Stimulated activated CD4-positive, alpha-beta T cell treated with anti-CD3 and anti-CD28 coated beads, Interleukin-15, amount 100 ng/mL, for 1 hour (primary cell): ENCODE measurements at places on chromosomes 2 and 18.

- no peak for DNase-seq
Observed at GRCh38 chr2:20452551-20452950, 5.7 kb downstream of the RHOB start.

- DNase-seq, result no peak
Observed at GRCh38 chr2:138622613-138623012, 121.0 kb downstream of the SPOPL start.

DNA sequence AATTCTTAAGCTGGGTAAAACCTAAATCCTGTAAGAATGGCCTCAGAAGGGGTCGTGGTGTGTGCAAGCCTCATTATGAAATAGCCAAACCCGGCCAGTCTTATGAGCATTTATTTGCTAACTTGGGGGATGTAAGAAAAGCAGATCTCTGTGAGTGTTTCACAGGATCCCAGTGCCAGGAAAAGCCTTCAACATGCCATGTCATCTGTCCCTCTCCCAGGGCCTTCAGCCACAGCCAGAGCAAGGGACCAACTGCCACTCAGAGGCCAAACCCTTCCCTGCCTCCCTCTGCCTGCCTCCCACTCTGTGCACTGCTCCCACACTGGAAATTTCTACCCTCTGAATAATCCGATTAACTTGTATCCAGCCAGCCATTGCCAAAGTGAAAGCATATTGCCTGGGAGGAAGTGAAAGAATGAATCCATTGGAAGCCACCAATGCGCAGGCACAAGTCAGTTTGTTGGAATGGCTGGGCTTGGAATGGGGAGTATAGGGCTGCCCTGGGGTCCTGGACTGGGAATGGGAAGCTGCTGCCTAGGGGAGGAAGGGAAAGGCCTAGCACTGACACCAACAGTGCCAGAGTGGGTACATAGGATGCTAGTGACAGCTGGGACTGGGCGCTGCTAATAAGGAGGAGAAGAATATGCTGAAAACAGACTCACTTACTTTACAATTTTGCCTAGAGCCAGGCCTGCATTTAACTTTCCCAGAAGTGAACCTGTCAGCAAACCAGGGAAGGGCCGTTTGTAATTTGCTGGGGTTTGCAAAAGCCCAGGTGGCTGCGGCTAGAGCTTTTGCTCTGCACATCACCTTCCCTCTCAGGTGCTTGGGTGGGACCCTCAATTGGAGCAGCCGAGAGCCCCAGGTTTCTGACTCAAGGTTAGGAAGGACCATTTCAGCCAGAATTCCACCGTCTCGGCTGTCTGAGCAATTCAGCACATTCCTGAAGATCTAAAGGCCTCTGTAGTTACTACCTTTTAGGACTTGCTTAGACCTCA is 146.6 kb upstream of the NCK2 start:
- no peak for DNase-seq

DNA sequence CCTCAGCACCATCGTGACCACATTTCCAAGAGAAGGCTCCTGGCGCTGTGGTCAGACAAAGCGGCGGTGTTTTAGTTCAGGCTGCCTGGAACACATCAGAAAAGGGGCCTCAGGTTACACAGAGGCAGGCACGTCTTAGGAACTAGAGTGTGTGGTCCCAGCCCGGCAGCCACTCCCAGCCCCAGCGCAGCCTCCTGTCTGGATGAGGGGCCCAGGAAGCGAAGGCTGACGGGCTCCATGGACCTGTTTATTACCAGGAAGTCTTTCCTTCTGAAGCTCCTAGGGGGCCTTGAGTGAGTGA is 10.0 kb upstream of the GPR55 start:
- no peak for DNase-seq

- no peak for DNase-seq
Observed at GRCh38 chr2:72544554-72544953, 281.3 kb downstream of the EXOC6B start.

GRCh38 chr18:22300665-22301636 is 116.8 kb downstream of the CTAGE1 start:
- no peak for DNase-seq
